GM23248 (cell line): ENCODE measurements at places on chromosomes 5 and 9.

DNA sequence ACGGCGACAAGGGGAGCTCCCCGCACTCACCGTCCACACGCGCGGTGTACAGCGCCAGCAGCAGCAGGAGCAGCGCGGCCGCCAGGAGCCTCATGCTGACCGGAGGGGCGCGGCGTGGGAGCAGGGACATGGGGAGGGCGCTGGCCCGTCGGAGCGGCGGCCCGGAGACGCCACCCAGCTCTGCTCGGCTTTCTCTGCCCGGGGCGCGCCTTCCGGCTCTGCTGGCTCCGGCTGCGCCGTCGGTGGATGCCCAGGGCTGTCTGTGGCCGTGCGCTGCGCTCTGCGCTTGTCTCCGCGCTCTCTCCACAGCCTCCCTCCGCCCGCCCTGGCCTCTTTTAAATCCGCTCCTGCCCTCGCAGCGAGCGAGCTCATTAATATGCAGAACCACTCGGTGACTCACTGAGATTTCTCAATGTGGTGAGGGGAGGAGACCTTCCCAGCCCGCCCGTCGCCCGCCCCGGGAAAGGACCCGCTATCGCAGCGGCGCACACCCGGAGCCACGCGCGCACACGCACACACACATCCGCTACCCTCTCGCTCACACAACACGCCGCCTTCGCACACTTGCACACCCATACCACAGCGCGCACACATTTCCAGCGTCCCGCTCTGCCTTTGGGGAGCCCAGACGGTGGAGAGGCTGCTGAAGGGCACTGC lies at the start of gene CXCL14:
Gene CXCL14, minus strand, starts transcription at position 307 of the 657 bp plus-strand sequence. Its CDS starts 213 bp downstream, at position 94.
- peak; percentile 88 for DNase-seq

GRCh38 chr5:126483156-126483555 lies 59.9 kb downstream of the GRAMD2B start:
- peak; percentile 35 for DNase-seq

GRCh38 chr9:118954857-118955256 lies 414.4 kb downstream of the BRINP1 start:
- DNase-seq: no peak

DNA sequence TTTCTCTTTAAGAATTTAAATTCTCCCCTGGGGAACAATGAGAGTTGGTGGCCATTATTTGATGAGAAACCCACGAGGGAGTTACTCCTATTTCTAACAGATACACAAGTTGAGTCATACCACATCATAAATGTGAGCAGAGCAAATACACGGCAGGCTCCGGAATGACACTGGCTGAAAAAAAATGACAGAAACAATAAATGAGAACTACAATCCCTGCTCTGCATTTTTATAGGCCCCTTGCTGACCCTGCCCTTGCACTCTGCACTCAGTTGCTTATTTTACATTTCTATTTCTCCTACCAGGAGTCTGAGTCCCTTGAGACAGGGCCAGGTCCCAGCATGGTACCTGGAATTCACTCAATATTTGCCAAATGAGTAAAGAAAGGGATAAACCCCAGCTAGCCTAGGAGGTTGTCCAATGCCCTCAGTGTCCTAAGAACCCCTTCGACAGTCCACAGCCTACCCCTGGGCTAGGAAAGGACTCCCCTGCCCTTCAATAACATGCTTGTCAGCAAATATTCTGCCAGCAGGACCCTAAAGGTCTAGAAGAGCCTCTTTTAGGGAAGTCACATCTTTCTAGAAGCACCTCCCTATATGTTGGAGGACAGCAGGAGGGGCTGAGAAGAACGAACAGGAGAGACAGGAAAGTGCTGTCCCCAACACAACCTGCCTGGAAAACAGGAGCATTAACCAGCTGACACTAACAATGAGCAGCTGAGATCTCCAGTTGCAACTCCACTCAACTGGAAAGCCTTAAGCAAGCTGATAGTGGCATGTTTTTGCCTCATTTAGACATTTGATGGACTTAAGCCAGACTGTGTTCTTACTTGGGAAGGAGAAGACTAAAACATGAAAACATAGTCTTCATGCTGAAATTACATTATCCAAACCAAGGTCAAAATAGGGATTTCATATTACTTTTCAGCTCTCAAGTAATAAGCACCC lies 191.2 kb downstream of the ACTL7B start:
- DNase-seq: peak; percentile 71

DNA sequence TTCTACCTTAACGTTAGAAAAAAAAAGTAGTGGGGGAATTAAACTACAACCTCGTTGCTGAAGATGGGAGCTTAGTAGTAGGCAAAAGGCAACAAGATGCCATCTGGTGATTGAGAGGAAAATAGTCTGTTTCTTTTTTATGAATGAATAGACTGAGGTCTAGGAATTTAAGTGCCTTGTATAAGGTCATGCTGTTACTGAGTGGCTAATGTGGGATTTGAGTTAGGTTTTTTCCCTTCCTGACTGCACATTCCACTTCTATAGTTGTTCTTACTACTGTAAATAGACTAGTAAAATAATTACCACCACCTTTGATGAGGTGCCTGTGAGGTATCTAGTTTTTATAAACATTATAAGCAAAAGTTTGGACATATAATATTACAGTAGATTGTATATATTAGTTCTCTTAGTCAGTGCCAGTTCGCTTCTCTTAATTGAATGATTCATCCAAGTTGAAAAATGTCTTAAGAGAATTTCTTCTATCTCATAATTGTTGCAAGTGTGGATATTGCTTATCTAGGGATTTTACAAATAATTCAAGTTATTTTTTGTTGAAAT lies 19.1 kb downstream of the FSD1L start:
- peak; percentile 47 for DNase-seq

DNA sequence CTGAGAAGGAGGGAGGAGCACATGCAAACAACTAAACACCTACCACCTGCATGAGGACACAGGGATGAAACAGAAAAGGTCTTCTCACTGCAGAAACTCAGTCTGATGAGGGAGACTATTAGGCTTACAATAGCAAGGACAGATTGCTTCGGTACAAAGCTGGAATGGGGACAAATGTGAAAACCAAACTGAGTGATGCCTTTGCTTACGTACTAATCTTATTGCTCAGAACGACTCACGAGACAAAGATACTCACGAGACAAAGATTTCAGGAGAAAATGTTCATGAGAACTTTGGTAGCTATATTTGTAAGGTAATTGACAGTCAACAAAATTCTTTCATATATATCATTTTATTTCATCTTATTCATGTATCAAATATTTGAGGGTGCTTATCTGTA lies 71.9 kb upstream of the TAF1L start:
- peak; percentile 28 for DNase-seq

- DNase-seq: no peak
Measured at GRCh38 chr5:2901511-2901910, 150.0 kb upstream of the IRX2 start.

DNA sequence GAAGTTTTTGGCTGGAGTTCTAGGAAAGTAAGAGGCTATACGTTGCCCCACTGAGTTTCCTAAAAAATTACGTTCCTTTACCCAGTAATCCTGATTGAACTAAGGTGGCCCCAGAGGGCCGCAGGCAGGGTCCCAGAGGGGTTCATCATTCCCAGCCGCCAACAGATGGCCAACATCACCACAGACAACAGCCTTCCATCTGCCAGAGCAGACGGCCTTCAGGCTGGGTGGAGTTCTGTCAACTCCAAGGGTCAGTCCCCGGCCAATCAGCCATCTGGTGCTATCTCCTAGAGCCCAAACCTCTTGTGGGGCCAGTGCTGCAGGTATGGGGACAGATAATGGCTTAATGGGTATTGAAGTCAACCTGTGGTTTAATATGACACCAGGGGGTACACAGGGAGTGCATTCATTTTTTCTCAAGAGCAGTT lies 30.4 kb downstream of the TBC1D2 start:
- DNase-seq: no peak

- no peak for DNase-seq
Measured at GRCh38 chr5:74262544-74263207, 377.9 kb downstream of the ENC1 start.

- no peak for DNase-seq
Measured at GRCh38 chr5:180113660-180114303, 42.2 kb upstream of the RNF130 start.
